ENCODE measurements at places on chromosomes 3 and 15.

GRCh38 chr15:46921891-46922290 lies 795.4 kb upstream of the SEMA6D start:
- no peak for DNase-seq

- DNase-seq: no peak
These were observed 306.2 kb upstream of the DPPA4 start for GRCh38 chr3:109643590-109643989.

- no peak for DNase-seq
These were observed 23.8 kb downstream of the MAP6D1 start for GRCh38 chr3:183801601-183802000.

DNA sequence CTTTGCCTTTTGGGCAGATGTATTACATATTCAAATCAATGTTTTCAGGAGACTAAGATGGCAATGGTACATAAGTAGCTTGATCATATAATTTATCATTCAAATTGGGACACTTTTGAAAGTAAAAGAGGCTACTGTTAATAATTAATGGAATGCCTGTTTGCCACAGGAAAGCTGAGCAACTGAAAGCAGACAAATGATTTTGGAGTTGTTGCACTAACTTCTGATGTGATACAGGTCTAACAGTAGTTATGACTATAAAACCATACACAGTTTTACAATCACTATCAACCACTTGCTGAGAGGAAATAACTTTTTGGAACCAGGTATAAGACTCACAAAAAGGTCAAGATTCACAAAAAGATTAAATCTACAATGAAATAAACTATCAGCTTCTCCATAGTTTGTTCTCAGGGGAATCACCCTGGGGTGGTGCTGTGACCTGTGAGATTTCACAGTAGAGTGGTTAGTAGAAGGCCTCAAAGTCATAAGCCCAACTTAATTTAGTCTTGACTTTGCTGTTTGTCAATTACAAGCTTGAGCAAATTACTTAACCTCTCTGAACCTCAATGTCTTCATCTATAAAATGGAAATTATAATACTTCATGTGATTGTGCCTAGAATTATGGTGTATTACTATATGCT lies 42.7 kb downstream of the HHLA2 start:
- no peak for DNase-seq

Data from activated gamma-delta T cell treated with anti-CD3 and anti-CD28 coated beads, Interleukin-2, amount 50 U/mL, for 16 hours (primary cell).